ENCODE measurements at places on chromosomes 1 and 21.

DNA sequence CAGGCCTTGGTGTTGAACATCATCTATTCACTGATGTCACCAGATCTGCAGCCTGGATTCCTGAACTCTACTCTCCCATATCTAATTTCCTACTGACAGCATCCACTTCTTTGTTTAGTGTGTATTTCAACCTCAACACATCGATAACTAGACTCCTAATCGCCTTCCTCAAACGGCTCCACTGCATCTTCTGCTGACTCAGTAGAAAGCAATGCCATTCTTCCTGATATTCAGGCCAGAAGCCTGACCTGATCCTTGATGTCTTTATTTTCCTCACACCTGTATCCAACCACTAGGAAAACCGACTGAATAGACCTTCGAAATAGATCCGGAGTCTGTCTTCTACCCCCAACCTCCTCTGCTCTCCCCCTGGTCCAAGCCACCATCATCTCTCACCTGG, 466.9 kb downstream of the PCP4 start:
- DNase-seq = no peak

DNA sequence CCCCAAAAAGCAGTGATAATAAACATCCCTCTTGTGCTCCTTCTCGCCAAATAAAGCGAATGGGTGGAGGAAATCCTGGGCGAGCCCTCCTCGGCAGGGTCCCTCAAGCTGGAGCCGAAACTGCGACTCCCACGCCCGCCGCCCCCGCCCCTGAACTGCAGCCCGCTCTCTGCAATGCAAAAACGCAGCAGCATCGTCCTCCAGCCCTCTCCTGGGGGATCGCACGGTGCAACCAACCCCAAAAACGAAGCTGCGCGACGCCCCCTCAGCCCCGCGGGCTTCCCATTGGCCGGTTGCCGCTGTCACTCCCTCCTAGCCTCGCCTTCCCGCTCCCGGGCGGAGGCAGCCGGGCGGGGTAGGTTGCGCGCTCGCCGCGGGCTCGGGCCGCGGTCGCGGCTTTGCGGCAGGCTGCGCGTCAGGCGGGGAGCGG, at the start of gene TMCC2:
Gene TMCC2, plus strand, starts transcription at position 363 of the 430 bp plus-strand sequence. CDS start 619 bp downstream, outside the sequence.
- peak; percentile 63 for DNase-seq

DNA sequence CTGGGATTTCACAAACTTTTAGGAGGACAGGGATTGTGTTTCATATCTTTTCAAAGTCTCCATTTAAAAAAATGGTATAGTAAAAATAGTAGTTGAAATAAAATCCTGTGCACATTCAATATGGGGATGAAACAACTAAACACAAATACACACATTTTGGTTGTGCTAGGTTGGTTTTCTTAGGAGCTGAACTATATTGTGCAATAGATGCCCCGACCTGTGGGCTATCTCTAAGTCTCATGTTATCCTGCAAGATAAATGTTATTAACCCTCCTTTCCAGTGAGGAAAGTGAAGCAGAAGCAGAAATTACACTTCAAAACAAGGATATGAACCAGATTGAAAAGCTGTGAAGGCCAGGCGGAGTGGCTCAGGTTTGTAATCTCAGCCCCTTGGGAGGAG, 1.3 kb upstream of the PLD5 start:
- DNase-seq = no peak

DNA sequence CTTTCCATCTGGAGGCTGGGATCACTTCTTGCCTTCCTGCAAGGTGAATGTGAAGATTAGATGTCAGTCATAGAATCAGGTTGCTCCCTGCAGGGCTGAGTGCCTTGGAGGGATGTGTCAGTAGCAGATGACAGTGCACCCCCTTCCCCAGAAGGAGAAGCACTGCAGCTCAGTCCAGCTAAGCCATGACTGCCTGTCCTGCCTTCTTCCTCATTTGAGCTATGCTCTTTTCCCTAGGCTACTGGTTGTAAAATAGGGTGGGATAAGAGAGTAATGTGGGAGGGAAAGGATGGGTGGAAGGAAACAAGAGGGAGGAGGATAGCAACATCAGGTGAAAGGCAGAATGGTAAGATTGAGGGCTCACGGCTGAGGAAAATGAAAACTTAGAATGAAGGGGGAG, 11.1 kb upstream of the FABP3 start:
- DNase-seq = no peak

DNA sequence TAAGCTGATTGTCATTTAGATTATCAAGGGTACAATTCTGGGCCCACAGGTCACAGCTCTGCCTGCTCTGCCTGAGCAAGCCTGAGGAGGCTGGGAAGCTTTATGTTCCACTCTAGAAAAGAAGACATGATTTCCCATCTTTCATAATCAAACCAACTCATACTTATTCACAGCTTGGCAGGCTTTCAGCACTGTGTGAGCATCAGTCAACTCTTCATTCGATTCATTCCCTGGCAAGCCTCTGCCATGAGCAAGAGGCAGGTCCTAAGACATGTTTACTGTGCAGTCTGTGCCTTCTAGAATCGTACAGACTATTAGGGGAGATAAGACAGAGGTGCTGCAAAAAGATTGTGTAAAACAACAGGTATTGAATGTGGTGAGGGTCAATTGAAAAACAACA, 24.5 kb upstream of the KIRREL1 start:
- DNase-seq = no peak

- DNase-seq = no peak
Observed at GRCh38 chr1:40884055-40884795, 22.1 kb upstream of the CITED4 start.

DNA sequence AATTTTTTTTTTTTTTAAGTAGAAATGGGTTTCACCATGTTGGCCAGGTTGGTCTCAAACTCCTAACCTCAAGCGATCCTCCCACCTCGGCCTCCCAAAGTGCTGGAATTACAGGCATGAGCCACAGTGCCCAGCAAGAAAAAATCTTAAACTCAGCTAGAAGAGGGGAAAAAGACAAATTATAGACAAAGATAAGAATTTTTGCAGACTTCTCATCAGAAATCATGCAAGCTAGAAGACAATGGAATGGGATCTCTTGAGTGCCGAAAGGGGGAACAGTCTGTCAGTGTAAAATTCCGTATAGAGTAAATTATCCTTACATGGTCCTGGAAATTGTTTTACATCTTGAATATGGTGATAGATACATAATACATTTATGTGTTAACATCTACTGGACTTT, 294.4 kb downstream of the CAMTA1 start:
- DNase-seq = no peak

DNA sequence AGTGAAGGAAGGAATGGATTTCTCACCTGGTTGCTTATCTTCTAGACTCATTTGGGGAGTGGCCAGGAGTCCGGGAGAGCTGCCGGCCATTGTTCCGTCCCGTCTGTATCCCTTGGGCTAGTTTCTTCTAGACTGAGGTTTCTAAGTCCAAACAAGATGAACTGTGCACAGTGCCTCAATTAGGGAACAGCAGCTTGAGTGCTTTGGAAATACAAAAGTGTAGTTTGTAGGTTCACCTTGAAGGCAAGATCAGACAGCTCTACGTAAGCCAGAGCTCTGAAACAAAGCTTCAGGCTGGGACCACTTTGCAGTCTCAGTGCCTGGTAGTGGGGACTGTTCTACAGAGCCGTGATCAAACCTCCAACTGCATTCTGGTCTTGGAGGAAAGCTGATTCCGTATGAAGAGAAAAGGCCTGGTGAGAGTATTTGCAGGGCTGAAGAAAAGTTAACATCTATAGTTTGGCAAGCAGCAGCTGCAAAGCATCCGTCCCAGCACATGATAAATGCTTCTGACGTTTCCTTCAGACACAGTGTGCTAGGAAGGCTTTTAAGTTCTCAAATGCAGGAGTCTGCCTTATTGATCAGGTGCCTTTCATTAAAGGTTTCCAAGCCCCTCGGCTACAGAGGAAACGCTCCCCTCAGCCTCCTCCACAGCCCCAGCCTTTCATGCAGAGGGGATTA, 432.8 kb downstream of the KIF26B start:
- DNase-seq = no peak

DNA sequence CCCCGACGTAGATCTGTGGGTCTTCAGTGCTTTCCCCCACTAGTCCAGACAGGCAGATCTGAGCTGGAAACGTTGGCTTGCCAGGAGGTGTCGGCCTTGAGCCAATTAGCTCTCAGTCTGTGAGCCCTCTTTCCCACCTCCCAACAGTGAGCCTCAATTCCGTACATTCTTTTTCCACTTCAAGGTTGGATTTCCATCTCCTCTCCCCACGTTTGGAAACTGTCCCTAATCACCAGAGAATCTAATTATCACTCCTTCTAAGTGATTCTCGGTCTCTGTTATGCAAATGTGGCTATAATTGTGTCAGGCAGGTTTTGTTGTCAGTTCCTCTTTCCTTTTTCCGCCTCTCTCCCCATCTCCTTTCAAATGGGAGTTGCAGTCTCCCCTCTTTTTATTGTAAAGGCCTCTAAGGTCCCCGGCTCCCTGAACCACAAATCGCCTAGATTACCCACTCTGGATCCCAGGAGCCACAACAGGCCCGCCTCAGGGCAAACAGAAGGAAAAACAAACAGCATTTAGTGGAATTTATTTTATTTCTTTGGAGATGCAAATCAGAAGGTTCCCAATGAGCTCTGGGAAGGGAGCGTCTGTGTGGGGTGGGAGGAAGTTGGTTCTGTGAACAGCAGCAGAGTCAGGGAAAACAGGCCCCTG, 29.4 kb upstream of the LRRN2 start:
- DNase-seq = no peak

GRCh38 chr1:116127123-116127847, 16.1 kb downstream of the MAB21L3 start:
- DNase-seq = no peak

DNA sequence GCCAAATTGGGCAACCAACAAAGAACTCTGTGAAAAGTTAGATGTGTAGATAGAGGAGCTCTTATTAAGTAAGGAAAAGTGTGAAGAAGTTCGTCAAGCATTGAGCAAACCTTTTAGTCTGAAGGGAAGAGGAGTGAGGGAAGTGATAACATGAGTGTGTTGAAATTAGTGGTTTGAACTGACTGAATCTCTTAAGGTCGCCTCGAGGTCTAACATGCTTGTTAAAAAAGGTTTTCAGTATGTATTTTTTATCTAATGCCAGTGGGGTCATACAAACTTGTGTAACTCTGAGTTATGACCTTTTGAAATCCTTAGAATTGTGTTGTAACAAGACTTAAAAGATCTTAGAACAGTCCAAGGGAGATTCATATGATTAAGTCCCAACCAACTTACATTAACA, 34.1 kb downstream of the SOAT1 start:
- DNase-seq = no peak

GRCh38 chr21:42352441-42353095, 1.8 kb upstream of the TFF2 start:
- no peak for DNase-seq

DNA sequence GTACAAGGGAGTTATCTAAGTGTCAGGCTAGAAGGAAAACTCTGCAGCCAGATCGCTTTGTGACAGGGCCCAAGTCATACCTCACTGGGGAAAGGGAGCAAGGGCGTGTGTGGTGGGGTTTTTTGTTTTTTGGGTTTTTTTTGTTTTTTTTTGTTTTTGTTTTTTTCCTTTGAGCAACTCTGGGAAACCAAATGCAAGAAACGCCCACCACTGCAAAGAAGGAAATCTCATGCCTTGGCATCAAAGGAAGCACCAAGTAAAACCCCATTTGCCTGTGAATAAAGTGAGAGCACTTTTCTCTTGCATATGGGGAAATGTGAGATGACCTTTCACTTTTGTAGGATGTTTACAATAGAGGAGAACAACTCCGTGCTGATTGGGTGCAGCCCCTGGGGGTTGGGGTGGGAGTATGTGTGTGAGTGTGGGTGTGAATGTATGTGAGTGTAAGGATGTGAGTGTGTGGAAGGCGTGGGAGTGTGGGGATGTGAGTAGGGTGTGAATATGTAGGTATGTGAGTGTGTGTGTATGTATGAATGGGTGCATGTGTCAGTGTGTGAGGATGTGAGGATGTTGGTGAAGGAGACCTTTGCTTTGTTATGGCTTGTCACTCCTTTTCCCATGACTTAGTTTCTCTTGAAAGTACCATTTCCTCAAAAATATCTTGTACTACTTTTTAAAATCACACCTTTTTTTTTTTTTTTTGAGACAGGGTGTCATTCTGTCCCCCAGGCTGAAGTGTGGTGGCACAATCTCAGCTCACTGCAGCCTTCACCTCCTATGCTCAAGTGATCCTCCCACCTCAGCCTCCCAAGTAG, 34.6 kb downstream of the IL12RB2 start:
- no peak for DNase-seq

DNA sequence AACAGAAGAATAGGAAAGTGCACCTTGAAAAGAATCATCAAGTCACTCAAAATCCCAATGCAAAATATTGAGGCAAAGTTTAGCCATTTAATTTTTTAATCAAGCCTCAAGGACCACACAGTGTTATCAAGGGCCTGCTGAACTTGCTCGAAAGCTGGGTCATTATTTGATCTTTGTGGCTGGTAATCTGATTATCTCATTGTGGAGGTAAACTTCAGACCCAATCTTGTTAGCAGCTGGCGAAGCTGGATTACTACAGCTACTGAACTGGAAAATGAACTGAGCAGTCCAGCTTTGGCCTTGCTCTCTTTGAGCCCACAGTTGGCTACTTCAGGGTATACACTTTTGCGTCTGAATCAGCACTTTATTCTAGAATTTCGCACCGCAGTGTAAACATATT, 94.4 kb downstream of the BARHL2 start:
- DNase-seq = no peak

DNA sequence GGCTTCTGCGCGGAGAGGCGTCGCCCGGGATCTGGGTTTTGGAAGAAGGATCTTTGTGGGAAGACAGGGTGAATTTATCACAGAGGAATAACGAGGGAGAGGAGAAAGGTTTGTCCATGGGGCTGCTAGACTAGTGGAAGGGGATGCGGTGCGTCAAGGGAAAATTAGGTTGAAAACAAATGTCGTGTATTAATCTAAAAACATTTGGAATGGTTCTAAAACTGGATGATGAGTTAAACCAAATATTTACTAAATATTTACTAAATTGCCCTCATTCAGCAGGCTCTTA, 647 bp downstream of the RO60 start:
- no peak for DNase-seq

DNA sequence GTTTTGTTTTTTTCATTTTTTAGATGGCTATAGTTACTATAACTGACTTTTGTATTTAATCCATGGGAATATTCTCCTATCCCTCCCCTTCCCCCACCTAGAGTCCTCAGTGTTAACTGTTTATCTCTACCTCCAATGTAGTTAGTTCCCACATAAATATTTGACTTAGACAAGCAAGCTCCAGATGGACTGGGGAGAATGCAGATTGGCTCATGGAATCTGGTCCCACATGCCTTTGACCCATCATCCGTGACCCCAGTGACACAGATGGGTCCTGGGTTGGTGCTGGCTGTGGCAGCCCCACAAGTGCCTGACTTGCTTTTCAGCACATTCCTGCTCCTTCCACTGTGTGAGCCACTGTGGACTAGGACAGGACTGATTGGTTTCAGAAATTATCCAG, 41.8 kb downstream of the ATP2B4 start:
- no peak for DNase-seq

Data from activated CD4-positive, alpha-beta T cell treated with anti-CD3 and anti-CD28 coated beads, Interleukin-2, amount 50 U/mL, for 4 hours (primary cell).